Central memory CD8-positive, alpha-beta T cell (primary cell): ENCODE measurements at places on chromosomes 12 and 14.

DNA sequence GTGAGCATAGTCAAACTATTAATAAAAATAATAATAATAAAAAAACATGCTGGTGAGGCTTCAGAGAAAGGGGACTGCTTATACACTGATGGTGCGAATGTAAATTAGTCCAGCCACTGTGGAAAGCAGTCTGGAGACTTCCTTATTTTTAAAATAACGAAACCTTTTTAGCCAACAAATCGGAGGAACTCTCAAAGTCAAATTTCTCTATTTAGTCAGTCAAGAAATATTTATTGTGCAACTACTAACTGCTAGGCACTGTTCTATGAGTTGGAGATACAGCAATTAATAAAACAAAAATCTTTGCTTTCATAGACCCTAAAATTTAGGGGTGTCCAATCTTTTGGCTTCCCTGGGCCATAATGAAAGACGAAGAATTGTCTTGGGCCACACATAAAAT lies 10.8 kb downstream of the TAOK3 start:
- DNase-seq = no peak

DNA sequence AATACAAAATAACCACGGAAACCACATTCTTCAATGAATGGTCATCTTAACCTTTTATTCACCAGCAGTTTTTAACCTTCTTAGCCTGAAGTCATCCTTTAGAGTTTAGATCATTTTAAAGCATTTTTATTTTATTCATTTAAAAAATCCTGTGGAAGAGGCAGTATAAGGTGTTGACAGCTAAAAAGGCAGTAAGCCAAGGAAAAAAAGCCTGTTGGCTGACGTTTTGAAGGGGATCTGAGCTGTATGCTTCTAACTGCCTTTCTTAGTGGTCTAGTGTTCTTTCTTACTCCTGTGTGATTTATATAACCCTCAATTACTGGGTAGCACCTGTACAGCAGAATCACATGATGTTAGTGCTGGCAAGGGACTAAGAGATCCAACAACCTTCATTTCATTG lies 438.3 kb upstream of the SEL1L start:
- DNase-seq = no peak

DNA sequence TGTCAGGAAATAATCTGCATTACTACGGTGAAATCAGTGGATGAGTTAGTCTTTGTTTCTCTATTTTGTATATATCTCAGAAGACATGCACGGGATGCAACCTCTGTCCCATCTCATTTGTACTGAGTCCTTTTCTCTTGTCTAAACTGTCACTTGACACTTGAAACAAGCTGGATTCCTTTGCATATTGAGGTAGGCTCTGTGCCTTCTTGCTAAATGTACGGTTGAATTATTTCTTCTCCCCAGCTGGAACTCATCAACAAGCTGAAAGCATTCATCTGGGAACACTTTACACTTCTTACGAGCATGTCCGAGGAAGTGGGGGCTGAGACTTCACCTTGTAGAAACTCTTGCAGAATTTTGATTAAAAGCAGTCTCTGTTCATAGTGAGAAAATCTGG lies 119.5 kb downstream of the VEZT start:
- DNase-seq = no peak

GRCh38 chr12:111448846-111449790 lies 43.4 kb downstream of the SH2B3 start:
- peak; percentile 6 for DNase-seq
